ENCODE measurements at places on chromosomes 13 and 19. TPM values are rescaled to one million over a fixed set of nuclear protein-coding genes. Genes with fewer than 3 reads are reported as not detected.

GRCh38 chr13:28735481-28736029 is 16.8 kb upstream of the SLC46A3 start:
- peaks cover 13% of the 10 kb centered on the region for H3K27me3 ChIP-seq
- H3K4me3 ChIP-seq, result no peak overlapping the region
- DNase-seq, result no peak
- H3K4me1 ChIP-seq, result peaks cover 2% of the 10 kb centered on the region

DNA sequence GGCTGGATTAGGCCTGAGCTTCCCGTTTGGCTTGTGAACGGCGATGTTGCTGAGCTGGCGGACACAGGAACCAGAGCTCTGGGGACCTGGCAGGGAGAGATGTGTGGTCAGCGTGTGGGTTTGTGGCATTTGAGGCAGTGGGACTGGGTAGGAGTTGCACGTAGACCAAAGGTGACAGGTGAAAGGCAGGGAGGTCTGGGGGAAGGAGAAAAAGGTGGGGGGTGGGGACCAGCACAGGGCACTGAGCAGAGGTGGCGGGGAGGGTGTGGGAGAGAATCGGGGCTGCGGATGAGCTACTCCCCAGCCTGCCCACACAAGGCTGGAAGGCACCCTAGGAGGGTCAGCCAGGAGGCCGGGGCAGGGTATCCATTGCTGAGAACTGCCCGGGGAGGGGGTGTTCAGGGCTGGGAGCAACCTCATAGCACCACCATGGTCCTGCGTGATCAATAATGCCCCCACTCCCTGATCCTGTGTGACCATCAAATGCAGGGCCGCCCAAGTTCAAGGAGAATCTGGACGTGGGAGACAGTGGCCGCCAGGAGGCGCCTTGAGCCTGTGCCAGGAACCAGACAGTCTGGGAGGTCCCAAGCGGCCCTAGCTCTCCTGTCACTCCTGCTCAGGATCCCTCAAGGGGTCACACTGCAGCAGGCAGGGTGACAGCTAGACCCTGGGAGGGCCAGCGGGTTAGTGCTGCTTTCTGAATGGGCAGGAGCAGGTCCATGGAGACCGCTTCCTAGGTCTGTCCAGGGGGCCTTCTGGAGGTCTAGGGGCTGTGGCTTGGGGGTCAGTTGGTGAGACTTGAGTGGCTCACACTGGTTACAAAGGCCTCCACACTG is 12.8 kb upstream of the SELENOW start:
- H3K27ac ChIP-seq, result no peak overlapping the region
- peaks cover 8% of the 10 kb centered on the region for H3K4me1 ChIP-seq
- peak; percentile 44 for DNase-seq
- H3K27me3 ChIP-seq, result no peaks in the 10 kb centered on the region
- peak overlapping the region; percentile 12 for H3K4me3 ChIP-seq
- H3K36me3 ChIP-seq, result no peaks in the 10 kb centered on the region

Gene ACP5
- total RNA-seq, result 18.2 TPM

Gene CGB3
- total RNA-seq, result not detected

DNA sequence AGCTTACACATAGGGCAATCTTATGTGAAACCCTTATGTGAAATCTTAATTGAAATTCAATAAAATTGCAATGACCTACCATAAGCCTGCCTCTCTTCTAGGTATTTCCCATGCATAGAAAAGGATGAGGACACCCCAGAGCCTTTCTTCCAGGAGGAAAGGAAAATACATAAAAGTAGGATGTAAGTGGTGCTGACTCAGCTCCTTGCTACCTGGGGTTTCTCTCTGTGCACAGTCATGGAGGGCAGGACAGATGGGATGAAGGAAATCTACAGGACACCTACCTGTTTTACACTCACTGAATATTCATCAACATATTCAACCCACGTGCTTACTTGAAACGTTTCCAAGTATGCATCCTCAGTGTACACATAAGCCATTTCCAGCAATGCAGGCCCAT is 1299.2 kb upstream of the SLC10A2 start:
- no peak for DNase-seq
- H3K27ac ChIP-seq, result no peak overlapping the region

DNA sequence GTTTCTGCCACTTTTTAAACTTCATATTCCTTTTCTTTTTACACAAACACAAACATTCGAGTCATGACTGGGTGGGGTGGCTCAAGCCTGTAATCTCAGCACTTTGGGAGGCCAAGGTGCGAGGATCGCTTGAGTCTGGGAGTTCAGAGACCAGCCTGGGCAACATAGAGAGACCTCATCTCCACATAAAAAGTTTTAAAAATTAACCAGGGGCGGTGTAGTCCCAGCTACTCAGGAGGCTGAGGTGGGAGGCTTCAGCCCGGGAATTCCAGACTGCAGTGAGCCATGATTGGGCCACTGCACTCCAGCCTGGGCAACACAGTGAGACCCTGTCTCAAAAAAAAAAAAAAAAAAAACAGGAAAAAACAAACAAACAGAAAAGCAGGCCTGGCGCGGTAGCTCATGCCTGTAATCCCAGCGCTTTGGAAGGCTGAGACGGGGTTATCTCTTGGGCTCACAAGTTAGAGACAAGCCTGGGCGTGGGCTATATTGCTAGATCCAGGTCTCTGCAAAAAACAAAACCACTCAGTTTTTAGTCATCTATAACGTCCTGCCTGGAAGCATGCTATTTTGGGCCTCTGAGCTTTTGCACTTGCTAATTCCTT is 583 bp upstream of the BAX start:
- peaks cover 19% of the 10 kb centered on the region for H3K4me1 ChIP-seq
- peaks cover 2% of the 10 kb centered on the region for H3K36me3 ChIP-seq
- no peaks in the 10 kb centered on the region for H3K27me3 ChIP-seq

Gene MCEMP1
- 0.68 TPM for total RNA-seq

GRCh38 chr13:87295636-87296035 is 375.5 kb upstream of the SLITRK5 start:
- no peak overlapping the region for H3K27ac ChIP-seq
- no peaks in the 10 kb centered on the region for H3K27me3 ChIP-seq
- H3K4me1 ChIP-seq, result no peaks in the 10 kb centered on the region
- H3K4me3 ChIP-seq, result no peak overlapping the region
- no peaks in the 10 kb centered on the region for H3K36me3 ChIP-seq

Gene PROSER1
- 42.8 TPM for total RNA-seq

- no peak overlapping the region for H3K4me3 ChIP-seq
- DNase-seq, result no peak
- H3K27ac ChIP-seq, result no peak overlapping the region
- H3K36me3 ChIP-seq, result peaks cover 3% of the 10 kb centered on the region
- no peaks in the 10 kb centered on the region for H3K4me1 ChIP-seq
- H3K27me3 ChIP-seq, result peaks cover 68% of the 10 kb centered on the region
Observed at GRCh38 chr13:29423050-29423449, 172.4 kb downstream of the SLC7A1 start.

DNA sequence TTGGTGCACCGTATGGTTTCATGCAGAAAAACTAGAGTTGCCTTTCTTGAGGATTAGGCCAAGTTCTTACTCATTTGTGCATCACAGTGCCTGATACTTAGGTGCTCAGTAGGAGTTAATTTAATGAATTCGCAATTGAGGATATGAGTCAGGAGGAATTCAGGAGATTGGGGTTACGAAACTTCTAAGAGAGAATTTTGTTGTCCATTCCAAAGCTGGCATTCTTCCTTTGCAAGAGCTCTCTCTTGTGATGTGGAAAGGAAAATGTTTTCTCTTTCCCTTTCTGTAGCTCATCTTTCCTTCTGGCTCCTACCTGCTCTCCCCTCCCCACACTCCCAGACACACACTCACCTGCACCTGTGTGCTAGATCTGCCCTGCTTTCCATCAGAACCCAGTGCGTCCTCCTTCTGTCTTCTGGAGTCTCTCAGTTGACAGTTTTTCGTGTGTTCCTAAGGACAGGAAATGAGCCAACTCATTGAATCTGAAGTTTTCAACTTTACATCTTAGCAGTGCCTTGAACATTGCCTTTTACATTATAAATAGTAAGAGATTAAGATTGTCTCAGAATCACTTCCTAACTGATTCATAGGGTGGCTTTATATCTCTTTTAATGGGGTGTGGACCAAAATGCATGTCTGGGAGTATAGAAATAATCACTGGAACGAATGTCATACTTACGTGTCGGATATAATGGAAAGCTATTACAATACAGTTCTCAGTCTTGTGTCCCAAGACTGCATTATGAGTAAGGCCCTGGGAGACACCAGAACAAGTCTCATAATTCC is 19.7 kb upstream of the ERCC5 start:
- H3K36me3 ChIP-seq, result peaks cover 8% of the 10 kb centered on the region
- no peaks in the 10 kb centered on the region for H3K27me3 ChIP-seq
- no peak for DNase-seq
- H3K4me1 ChIP-seq, result peaks cover 3% of the 10 kb centered on the region
- no peak overlapping the region for H3K27ac ChIP-seq
- H3K4me3 ChIP-seq, result no peak overlapping the region
